ENCODE measurements at places on chromosomes 3 and 15.
A peak's percentile ranks its signal among the peaks of the same experiment; 100 is the strongest.

GRCh38 chr3:7070461-7070860 is 209.5 kb downstream of the GRM7 start:
- H3K36me3 ChIP-seq = no peaks in the 10 kb centered on the region
- DNase-seq = no peak
- no peak overlapping the region for H3K4me3 ChIP-seq
- H3K4me1 ChIP-seq = no peaks in the 10 kb centered on the region
- H3K27me3 ChIP-seq = no peaks in the 10 kb centered on the region
- no peak overlapping the region for H3K27ac ChIP-seq

- H3K4me1 ChIP-seq = peaks cover 6% of the 10 kb centered on the region
- no peaks in the 10 kb centered on the region for H3K36me3 ChIP-seq
- no peaks in the 10 kb centered on the region for H3K27me3 ChIP-seq
- no peak overlapping the region for H3K4me3 ChIP-seq
- no peak for DNase-seq
Measured at GRCh38 chr15:88661041-88661700, 22.4 kb downstream of the ISG20 start.

GRCh38 chr3:137222736-137223225 is 265.0 kb downstream of the IL20RB start:
- H3K27me3 ChIP-seq = no peaks in the 10 kb centered on the region
- DNase-seq = no peak

DNA sequence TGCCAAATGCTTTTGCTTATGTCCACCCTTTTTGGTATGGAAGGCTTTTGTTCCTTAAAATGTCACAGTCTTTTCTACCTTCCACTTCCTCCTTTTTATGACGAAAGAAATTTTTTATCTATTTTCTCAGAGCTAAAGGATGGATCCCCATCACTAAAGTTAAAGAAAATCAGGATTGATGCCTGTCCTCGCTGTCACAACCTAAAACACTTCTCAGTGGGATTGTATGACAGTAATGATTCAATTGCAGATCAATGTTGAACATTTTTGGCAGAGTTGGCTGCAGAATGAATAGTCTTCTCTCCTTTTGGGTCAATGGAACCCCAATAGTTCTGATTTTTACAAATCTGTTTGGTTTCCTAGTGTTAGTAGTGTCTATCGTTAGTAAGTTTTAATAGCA is 549.8 kb upstream of the ROBO2 start:
- no peak for DNase-seq
- H3K4me3 ChIP-seq = no peak overlapping the region
- no peaks in the 10 kb centered on the region for H3K4me1 ChIP-seq
- no peaks in the 10 kb centered on the region for H3K36me3 ChIP-seq
- no peak overlapping the region for H3K27ac ChIP-seq
- H3K27me3 ChIP-seq = no peaks in the 10 kb centered on the region

DNA sequence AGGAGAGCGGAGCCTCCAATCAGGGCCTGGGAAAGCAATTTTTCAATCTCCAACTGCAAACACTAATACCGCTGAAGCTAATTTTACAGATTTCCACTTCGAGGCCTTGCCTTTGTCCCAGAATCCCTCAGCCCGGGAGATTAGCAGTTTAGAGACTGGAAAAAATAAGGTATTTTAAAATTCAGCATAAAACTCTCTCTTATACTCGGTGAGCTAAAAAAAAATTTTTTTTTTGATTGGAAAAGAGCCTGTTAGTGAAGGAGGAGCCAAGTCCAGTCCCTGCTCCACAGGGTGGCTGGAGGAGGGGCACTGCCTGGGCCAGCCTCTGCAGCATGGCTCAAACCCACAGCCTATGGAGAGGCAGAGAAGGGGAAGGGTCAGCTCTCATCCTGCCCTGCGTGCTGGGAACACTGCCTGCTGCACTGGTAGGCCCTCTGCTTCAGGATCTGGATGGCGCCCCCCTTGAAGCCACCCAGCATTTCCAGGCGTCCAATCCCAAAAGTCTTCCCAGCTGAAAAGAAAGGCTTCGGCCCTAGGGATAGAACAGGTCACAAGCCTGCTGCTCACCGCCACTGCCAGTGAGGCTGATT is 48.9 kb downstream of the CACNA2D2 start:
- no peak for DNase-seq
- no peak overlapping the region for H3K4me3 ChIP-seq
- H3K4me1 ChIP-seq = no peaks in the 10 kb centered on the region

DNA sequence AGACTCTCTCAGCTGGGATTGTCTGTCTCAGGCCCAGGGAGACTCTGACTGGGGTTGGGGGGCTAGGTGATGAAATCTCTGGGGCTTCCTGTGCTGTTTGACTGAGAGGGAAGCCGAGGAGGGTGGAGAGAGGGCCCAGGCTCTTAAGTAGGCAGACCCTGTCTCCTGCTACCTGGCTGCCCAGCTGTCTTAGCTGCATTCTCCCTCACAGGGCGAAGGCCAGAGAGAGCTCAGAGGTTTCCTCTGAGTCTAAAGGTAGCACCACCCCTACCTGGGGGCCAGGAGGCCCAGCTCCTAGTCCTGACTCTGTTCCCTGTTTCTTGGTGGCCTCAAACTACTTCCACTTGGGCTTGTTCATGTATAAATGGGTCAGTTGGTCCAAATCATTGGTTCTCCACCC is 24.4 kb downstream of the SMAD6 start:
- no peaks in the 10 kb centered on the region for H3K27me3 ChIP-seq
- H3K27ac ChIP-seq = no peak overlapping the region
- H3K36me3 ChIP-seq = no peaks in the 10 kb centered on the region
- no peak overlapping the region for H3K4me3 ChIP-seq
- no peak for DNase-seq
- H3K4me1 ChIP-seq = peaks cover 15% of the 10 kb centered on the region

DNA sequence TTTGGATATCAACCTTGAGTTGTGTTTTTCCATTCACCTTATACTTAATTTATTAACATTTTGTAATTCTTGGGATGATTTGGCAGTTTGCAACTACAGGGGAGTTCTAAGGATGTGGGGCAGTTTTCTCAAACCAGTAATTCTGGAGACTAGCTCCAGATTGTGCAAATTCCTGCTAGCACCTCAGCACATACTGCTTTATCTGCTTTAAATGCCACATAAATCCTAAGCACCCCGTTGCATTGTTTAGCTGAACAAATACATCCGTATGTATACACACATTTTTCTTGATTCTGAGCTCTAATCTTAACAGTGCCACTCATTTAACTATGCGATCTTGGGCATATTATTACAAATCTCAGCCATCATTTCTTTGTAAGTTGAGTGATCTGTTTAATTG is 16.9 kb upstream of the UTS2B start:
- no peaks in the 10 kb centered on the region for H3K27me3 ChIP-seq
- H3K36me3 ChIP-seq = no peaks in the 10 kb centered on the region
- peaks cover 49% of the 10 kb centered on the region for H3K4me1 ChIP-seq

DNA sequence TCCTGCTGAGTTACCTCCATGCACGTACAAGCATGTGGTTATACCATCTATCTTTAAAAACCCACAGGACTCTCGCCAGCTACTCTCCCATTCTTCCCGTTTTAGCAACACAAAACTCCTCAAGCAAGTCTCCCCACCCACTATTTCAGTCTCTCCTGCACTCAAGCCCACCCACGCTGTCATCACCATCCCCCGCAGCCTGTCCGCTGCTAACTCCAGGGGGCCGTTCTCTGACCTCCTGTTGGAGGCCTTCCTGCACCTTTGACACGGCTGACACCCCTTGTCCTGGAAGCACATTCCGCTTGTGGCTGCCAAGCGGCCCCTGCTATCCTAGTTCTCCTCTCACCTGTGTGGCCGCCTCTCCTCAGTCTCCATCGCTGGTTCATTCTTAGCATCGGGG is 7.5 kb upstream of the PCSK6 start:
- H3K27ac ChIP-seq = no peak overlapping the region
- no peak for DNase-seq
- H3K27me3 ChIP-seq = no peaks in the 10 kb centered on the region
- no peak overlapping the region for H3K4me3 ChIP-seq

GRCh38 chr3:120274739-120275167 is 10.3 kb downstream of the GPR156 start:
- H3K4me1 ChIP-seq = no peaks in the 10 kb centered on the region
- no peak overlapping the region for H3K4me3 ChIP-seq
- no peak overlapping the region for H3K27ac ChIP-seq
- no peaks in the 10 kb centered on the region for H3K36me3 ChIP-seq
- no peaks in the 10 kb centered on the region for H3K27me3 ChIP-seq
- no peak for DNase-seq

- DNase-seq = no peak
- H3K27me3 ChIP-seq = no peaks in the 10 kb centered on the region
- H3K4me1 ChIP-seq = no peaks in the 10 kb centered on the region
Measured at GRCh38 chr3:41290736-41291135, 91.4 kb downstream of the CTNNB1 start.

GRCh38 chr3:122886946-122887345 is 92.1 kb downstream of the SLC49A4 start:
- H3K27me3 ChIP-seq = no peaks in the 10 kb centered on the region
- peaks cover under 1% of the 10 kb centered on the region for H3K36me3 ChIP-seq
- no peak overlapping the region for H3K27ac ChIP-seq
- DNase-seq = no peak
- no peak overlapping the region for H3K4me3 ChIP-seq
- H3K4me1 ChIP-seq = no peaks in the 10 kb centered on the region

DNA sequence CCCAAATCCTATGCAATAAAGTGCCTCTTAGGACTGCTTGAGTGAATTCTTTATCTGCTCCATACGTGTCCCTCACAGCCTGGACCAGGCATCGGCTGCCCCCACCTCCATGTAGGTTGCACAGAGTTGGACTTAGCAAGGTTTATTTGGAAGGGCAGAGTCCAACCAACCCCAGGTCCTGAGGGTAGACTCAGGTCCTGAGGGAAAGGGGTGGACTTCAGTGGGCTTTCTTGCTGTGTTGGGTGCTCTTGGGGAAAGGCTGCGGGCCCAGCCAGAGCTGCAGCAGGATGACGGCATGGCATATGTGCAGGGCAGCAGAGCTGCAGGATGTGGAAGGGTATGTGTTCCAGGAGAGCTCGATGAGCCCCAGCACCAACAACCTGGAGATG is 6.5 kb downstream of the ALG3 start:
- H3K4me3 ChIP-seq = no peak overlapping the region
- no peaks in the 10 kb centered on the region for H3K27me3 ChIP-seq
- peaks cover 48% of the 10 kb centered on the region for H3K36me3 ChIP-seq
- DNase-seq = no peak
- no peaks in the 10 kb centered on the region for H3K4me1 ChIP-seq
- no peak overlapping the region for H3K27ac ChIP-seq

DNA sequence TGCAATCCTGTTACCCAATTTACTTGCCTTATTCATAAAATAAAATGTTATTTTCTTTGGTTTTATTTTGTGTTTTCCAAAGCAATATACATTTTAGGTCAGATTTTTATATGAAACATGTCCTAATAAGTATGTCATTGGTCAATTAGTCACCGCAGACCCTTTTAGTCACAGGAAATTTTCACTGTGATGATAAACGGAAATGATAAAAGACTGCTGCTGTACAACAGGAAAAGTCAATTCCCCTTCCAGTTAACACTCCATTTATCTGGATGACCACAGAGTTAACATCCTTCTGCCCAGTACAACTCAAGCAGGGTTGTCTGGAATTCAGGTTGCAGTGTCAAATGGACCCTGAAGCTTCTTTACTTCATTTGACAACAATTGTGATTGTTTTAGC is 175.2 kb downstream of the LSAMP start:
- H3K36me3 ChIP-seq = no peaks in the 10 kb centered on the region
- no peaks in the 10 kb centered on the region for H3K4me1 ChIP-seq
- DNase-seq = no peak

DNA sequence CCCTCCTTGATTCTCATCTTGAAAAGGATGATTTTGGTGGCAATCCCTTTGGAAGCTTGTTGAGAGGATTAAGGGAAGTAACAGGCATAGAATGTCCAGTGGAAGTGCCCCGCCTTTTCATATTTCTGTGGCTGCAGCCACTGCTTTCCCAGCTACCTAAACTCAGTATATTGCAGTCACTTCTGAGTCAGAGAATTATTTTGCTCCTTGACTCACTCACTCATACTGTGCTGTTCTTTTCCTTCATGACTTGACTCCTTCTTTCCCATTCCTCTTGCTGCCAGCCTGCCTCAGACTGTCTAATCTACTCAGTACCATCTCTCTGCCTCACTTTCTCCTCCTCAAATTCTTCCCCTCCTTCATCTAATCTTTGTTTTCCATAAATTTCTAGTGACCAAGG is 26.5 kb upstream of the POLR2M start:
- no peaks in the 10 kb centered on the region for H3K4me1 ChIP-seq
- DNase-seq = no peak
- H3K36me3 ChIP-seq = no peaks in the 10 kb centered on the region
- H3K4me3 ChIP-seq = no peak overlapping the region
- no peaks in the 10 kb centered on the region for H3K27me3 ChIP-seq

GRCh38 chr3:60269377-60269776 is 981.9 kb downstream of the FHIT start:
- no peaks in the 10 kb centered on the region for H3K36me3 ChIP-seq
- no peak overlapping the region for H3K4me3 ChIP-seq
- no peak for DNase-seq
- H3K27me3 ChIP-seq = no peaks in the 10 kb centered on the region

DNA sequence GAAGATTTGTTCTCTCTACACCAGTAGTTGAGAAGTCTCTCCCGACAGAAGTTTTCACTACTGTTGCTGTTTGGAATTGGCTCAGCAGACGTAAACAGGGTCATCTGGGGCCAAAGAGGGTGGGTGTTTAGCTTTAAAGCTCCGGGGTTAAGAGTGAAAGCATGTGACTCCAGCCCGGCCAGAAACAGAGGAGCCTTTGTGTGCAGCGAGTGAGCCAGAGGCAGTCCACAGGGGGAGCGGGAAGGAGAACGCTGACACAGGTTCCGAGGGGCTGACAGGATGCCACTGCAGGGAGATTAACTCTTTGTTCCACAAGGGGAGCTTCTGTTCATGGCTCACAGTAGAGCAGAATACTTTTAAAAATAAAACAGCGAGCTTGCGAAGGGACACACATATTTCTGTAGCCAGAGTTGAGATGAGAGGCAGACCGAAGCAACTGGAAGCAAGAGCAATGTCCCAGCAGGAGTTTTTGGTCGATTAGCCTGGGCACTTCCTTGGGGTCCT is 26.9 kb downstream of the BMF start:
- peak; percentile 71 for DNase-seq
- H3K36me3 ChIP-seq = no peaks in the 10 kb centered on the region
- peak overlapping the region; percentile 79 for H3K27ac ChIP-seq
- H3K27me3 ChIP-seq = no peaks in the 10 kb centered on the region
- peak overlapping the region; percentile 20 for H3K4me3 ChIP-seq

GRCh38 chr3:100535610-100535943 is 43.2 kb downstream of the TMEM45A start:
- H3K4me3 ChIP-seq = no peak overlapping the region
- no peak for DNase-seq
- no peaks in the 10 kb centered on the region for H3K36me3 ChIP-seq
- H3K4me1 ChIP-seq = no peaks in the 10 kb centered on the region
- H3K27ac ChIP-seq = no peak overlapping the region

DNA sequence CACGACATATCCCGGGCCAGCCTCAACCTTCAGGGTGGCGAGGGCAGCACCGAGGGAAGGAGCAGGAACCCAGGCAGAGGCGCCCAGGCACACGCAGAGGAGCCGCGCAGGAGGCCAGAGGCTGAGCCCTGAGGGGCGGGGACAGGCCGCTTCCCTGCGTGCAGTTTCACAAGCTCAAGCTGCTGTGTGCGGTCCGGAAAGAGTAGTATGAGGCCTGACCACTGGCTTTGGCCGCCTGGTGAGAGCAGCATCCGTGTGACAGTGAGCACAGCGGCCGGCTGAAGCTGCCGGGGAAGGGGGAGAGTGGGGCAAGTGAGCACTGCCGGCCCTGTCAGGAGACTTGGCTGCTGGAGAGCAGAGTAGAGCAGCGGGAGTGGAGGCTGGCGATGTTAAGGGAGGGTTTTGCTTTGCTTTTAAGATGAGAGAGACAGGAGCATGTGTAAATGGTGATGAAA is 8.7 kb downstream of the ZDHHC19 start:
- no peaks in the 10 kb centered on the region for H3K36me3 ChIP-seq
- no peak overlapping the region for H3K4me3 ChIP-seq
